Fibroblast of skin of right quadriceps (primary cell): ENCODE measurements at places on chromosomes 1 and 21.

- DNase-seq = no peak
These were observed 2.0 kb downstream of the ARHGEF16 start for GRCh38 chr1:3456449-3456963.

DNA sequence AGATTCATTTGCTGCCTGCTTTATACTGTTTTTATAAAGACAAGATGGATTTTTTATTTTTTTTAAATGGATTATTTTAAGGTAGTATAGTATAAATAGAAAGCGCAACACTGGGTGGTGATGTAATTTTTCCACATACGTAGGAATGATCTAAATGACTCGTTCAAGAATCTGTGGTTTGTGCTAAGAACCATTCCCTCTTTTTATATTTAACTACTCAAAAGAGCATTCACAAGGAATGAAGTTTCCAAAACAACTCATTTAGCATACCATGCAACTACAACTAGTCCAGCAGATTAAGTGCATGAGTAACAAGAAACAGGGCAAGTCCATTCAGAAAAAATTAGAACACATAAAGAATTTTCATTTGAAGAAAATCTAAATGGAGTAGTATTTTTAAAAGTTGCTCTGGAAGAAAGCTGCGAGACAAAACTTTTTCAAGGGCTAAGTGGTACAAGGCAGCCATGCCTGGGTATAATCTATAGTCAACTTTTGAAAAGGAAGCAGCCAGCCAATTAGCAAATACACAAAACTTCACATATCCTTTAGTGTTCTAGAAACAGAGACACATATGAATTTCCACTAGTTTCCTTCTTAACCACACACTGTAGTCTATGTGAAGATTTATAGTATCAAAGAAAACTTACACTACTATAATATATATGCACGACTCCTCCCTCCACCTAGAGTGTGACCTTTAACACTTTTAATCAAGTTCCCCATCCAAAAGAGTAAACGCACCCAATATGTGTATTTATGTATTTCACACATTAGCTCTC, 23.4 kb downstream of the GTF2B start:
- peak; percentile 80 for DNase-seq

- DNase-seq = no peak
These were observed 98.5 kb upstream of the CTTNBP2NL start for GRCh38 chr1:112297536-112297935.

DNA sequence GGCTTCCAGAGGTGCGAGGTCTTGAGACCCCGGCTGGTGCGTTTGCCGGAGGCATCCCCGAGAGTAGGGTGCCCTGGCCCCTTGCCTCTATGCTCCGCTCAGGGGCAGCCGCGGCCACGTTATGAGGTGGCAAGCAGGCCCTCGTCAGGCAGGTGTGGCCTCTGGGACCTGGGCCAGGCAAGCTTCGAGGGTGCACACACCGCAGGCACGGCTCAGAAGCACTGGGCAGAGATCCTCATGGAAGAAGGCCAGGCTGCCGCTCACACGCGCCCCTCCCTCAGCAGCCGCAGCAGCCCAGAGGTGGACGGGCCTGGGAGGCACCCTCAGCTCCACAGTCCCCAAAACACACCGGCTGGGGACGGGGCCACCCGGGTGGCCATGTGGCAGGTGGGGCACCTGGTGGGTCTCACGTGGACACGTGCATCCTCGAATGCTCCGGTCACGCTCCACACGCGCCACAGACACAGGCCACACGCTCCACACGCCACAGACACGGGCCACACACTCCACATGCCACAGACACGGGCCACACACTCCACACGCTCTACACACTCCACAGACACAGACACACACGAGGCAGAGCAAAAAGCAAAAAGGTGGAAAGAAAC, 6.5 kb downstream of the SDF4 start:
- no peak for DNase-seq

DNA sequence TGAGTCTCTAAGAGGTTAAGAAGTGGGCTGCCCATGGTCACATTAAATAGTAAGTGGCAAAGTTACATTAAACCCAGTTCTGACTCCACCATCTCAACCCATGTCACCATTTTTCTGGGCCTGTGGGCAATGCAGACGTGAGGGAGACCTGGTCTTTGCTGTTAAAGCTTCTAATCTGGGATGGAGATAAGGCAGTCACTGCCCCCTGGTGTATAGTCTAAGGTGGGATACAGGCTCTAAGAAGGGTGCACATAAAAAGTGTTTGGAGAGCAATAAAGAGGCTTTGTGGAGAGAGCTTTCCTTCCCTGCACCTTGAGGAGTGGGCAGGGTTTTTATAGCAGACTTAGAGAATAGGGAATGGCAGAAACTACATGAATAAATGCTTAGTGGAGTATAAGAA, 141.3 kb downstream of the ROR1 start:
- peak; percentile 40 for DNase-seq
